ENCODE measurements at places on chromosomes 1 and 21. TPM values are rescaled to one million over a fixed set of nuclear protein-coding genes. Genes with fewer than 3 reads are reported as not detected.

Gene RHD
- not detected for total RNA-seq

Gene DCST1
- not detected for total RNA-seq

Gene OLFML3
- 43.6 TPM for total RNA-seq

Gene AK4
- total RNA-seq: 86.5 TPM

Gene PM20D1
- 0.23 TPM for total RNA-seq

Gene AADACL4
- not detected for total RNA-seq

Gene UQCRHL
- total RNA-seq: 0.88 TPM
